Neural progenitor cell (in vitro differentiated cells): ENCODE measurements at places on chromosomes 1 and 21.

DNA sequence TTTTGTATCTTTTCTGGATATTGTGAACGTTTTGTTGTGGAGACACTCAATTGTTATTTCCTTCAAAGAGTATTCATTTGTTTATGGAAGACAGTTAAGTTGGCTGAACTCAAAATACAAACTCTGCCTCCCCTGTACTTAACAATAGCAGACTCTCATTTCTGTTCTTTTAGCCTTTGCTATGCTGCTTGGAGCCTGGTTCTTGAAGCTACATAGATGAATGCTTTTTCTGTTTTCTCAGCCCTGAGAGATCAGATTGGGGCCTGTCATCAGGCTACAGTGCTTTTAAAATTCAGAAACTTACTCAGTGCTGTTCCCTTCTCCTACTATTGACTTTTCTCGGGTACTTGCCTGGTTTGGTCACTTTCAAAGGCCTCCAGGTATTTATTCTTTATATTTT, 215.7 kb upstream of the LYPLAL1 start:
- peak; percentile 5 for DNase-seq

- DNase-seq = no peak
These were observed 44.0 kb downstream of the ATP6V1G3 start for GRCh38 chr1:198496216-198497143.

GRCh38 chr21:29257701-29258100, 41.0 kb upstream of the BACH1 start:
- no peak for DNase-seq

- peak; percentile 70 for DNase-seq
These were observed 24.1 kb downstream of the PIGM start for GRCh38 chr1:160007577-160008200.

DNA sequence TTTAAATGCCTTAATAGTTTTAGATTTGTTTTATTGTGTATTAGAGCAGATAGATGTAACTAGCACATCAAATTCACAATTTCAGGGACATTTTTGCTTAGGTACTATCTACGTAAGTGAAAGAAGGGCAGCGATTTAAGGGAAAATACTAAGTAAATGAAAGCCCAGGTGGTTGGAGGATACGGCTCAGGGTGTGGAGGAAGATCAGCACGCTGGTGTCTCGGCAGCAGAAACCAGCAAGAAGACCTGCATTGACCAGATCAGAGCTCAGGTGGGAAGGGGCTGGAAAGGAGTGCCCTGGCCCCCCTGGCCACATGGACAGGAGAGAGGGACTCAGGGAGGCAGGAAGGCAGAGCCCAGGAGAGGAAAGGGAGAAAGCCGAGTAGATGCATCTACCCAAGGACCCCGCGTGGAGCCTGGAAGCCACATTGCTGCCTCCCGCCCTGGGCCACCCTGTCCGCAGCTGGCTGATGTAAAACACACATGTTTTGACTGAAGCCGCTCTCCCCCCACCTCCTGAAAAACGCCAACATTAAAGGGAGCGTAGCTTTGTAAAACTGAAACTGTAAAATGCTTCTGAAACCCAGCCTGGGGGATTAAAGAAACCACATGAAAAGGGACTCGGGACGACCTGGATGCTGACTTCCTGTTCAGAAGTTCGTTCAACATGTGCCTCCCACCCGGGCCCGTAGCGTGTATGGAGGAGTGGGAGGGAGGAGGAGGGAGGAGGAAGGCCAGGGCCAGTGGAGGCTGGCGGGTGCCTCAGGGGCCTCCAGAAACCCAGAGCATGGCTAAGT, 72.6 kb upstream of the TARDBP start:
- no peak for DNase-seq

- DNase-seq = no peak
These were observed 48.4 kb upstream of the COA6 start for GRCh38 chr1:234324821-234325220.

- DNase-seq = no peak
These were observed 192.9 kb downstream of the RHOU start for GRCh38 chr1:228927946-228928898.

GRCh38 chr1:169060919-169061639, 45.4 kb upstream of the ATP1B1 start:
- no peak for DNase-seq

GRCh38 chr21:38171723-38172344, 85.0 kb upstream of the KCNJ15 start:
- DNase-seq = peak; percentile 72

DNA sequence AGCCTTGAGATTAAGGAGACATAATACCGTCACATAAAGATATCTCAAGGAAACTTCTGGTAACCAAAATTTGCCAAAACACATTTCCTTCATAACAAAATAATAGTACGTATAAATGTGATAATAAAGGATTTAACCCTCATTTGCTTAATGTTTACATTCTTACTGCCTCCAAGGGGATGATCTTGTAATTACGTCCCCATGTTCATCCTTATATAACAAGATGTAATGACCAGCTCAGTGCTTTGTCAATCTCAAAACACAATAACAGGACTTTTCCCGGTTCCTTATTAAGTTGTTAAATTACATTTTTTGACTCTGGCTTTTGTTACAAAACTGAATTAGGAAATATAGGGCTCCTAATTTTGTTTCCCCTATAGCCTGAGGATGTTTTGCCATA, 41.3 kb upstream of the UHMK1 start:
- DNase-seq = no peak

- no peak for DNase-seq
These were observed 76.3 kb upstream of the COX20 start for GRCh38 chr1:244759158-244759557.

DNA sequence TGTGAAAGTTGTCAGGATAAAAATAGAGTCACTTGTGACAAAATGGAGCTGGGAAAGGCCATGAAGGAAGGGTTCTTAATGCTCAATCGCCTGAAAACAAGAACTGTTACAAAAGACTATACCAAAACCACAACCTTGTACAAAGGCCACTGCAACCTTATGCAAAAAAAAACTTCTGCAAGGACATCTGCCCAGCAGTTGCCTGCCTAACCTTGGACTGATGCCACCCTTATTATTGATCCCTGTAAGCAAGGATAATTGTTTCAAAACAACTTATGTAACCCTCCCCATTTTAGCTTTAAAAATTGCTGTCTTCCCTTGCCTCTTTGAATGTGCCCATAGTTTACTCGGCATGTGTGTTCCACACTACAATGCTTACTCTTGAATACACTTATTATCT, 5.7 kb downstream of the ALG14 start:
- DNase-seq = no peak

DNA sequence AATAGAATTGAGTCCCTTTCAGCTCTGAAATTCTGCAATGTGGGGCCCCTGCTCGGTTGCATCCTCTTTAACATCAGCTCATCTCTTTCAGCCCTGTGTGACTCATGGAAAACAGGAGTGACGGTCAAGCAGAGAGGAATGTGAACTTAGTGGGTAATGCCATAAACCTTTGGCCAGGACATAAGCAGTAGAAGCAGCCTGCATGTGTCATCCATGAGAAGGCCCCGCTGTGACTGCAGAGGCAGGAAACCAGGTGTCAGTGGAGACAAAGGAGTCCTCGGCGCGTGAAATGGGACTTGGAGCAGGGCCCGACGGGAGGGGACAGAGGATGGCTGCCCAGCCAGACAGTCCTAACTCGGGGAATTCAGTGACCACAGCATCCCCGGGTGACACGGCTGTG, 21.1 kb upstream of the EPHB2 start:
- peak; percentile 88 for DNase-seq

- DNase-seq = peak; percentile 34
These were observed 1.3 kb upstream of the SLC6A17 start for GRCh38 chr1:110148961-110149360.

DNA sequence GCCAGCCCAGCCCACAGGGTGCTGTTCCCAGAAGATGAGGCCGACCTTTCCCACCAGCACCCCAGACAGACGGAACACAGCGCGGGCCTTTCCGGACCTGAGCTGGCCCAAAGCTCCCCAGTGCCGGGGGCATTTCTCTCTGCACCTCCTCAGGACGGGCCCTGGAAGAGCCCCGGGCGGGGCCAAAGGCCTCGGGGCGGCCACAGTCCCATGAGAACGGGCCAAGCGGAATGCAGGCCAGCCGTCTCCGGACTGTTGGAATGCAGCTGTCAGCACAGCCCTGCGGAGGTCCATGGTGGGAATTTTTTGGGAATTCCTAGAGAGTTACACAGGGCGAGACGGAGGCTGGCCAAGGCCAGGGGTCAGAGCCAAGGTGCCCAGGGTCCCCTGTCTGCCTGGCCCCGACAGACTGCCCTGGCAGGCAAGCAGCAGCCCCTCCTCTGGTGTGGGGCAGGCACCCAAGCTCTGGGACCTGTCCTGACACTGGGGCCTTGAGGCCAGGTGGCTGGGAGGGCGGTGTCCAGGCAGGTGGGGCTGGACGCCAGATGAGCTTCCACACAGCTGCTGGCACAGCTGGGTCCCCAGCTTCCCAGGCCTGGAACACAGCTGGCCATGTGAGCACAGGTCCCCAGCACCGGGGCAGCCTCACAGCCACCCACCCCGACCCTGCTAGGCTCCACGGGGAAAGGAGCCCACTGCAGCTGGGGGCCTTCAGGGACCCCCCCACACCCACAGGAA, 63.0 kb downstream of the MEGF6 start:
- DNase-seq = peak; percentile 31

- DNase-seq = no peak
These were observed 86.8 kb downstream of the WLS start for GRCh38 chr1:68145418-68146126.

DNA sequence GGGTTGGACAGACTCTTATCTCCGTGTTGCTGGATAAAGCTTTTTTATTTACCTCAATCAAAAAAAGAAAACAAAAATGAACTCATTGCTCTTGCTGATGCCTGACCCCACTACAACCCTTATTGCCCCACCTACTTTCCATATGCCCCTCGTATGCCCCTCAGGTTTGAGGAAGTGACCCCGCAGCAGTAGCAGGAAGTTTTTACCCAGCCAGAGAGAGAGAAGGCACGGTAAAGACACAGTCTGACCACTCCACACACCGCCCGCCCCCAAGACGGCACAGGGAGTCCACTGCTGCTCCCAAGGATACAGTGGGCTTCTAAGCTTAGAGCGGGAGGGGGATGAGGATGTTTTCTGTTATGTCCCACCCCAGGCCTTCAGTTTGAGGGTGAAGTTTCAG, 9.8 kb downstream of the PLEKHO1 start:
- no peak for DNase-seq

DNA sequence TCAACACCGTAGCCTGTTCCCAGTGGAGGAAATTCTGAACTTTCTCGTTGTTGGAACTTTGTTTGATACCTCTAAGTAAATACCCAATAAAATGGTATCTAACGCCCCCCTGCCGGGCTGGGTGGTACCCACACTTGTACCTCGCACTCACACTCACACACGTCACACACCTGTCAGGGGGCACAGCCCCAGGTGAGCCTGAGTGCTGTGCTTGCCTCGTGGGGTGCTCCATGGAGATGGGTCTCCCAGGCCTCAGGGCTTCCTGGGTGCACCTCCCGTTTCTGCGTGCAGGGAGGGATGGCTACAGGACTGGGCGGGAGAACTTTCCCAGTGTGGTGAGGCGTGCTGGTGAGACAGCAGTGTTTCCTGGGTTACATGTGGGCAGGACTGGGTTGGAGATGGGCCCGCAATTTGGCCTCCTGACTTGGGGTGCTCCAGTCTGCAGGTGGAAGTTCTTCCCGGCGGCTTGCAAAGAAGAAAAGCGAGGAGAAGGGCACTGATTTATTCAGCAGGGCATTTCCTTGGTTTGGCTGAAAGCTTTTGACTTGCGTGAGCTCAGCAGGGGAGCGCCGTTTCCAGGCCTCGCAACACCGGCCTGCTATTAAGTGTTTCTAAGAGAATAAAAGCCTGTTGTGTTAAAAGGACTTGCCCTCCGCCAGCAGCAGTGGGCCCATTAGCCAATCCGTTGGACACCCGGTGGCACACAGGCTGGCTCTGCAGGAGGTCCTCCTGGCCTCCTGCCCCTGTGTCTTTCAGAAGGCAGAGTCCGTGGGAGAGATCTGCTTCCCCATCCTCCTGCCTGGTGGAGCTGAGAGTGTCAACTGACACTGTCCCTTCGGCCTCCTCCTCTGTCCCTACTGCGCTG, 79.7 kb downstream of the KIF26B start:
- peak; percentile 87 for DNase-seq

- no peak for DNase-seq
These were observed 12.9 kb downstream of the DNAJC11 start for GRCh38 chr1:6688757-6689156.

DNA sequence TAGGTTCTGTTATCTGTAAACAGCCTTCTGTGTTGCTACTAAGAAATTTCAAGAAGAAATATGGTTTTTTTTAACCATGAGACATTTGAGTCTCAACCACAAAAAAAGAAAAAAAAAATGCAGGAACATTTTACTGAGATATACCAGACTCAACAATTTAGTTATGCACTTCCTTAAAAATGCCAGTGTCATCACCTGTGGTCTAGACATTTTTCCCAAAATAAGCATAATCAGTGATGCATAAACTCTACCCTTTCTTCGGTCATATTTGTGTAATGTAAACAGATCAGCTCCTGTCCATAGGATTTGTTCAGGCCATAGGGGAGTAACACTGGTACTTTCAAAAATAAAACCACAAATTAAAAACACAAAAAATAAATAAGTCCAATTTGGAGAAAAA, 122.6 kb upstream of the TNFSF4 start:
- DNase-seq = no peak

DNA sequence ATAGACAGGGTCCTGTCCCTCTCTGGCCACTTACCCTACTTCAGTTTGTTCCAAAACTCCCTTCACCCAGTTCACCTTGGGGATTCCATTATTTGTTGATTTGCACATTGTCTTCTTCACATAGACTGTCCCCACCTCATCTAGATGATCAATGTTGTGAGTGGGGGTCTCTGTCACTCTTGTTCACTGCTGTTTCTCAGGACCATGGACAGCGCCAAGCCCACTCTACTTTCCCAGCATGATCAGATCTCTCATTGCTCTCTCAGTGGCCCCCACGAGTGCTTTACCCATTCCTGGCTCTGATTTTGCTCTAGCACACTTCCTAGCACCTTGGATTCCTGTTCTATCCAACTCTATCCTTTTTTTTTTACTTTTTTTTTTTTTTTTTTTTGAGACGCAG, 45.4 kb upstream of the IGSF21 start:
- peak; percentile 74 for DNase-seq

DNA sequence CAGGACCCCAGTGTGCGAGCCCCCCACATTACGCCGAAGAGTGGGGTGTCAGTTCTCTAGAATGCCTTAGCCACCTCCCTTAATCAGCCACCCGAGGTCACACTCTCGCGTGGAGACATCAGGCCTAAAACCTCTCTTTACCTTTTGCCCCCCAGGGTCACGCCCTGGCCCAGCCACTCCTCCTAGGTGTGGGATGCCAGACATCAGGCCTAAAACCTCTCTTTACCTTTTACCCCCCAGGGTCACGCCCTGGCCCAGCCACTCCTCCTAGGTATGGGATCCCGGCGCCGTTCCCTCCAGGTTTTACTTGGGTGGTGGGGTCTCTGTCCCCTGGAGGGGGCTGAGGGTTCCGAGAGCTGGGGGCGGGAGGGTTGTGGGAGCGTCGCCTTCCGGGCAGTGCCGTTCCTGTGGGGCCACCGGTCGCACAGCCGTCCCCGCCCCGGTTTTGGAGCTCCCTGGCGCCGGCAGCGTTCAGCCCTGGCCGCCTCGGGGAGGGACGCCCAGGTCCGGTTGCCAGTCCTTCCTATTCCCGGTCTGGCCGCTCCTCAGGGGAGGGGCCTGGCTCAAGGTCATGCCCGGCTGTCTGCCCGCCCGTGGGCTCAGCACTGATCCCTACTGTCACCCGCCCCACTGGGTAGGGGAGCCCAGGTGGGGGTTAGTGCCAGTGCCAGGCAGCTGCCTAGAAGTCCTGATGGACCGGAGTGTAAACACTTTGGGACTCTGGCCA, 882 bp downstream of the VPS13D start:
- peak; percentile 46 for DNase-seq

- DNase-seq = peak; percentile 48
These were observed 2.0 kb upstream of the RCC2 start for GRCh38 chr1:17441265-17441992.

GRCh38 chr1:30478799-30479563, 244.4 kb downstream of the MATN1 start:
- no peak for DNase-seq

GRCh38 chr1:22540337-22540736, 23.0 kb upstream of the EPHA8 start:
- no peak for DNase-seq
